Stimulated activated CD8-positive, alpha-beta memory T cell treated with anti-CD3 and anti-CD28 coated beads, Interleukin-7, amount 100 ng/mL, for 24 hours (primary cell): ENCODE measurements at places on chromosomes 1 and 21.

DNA sequence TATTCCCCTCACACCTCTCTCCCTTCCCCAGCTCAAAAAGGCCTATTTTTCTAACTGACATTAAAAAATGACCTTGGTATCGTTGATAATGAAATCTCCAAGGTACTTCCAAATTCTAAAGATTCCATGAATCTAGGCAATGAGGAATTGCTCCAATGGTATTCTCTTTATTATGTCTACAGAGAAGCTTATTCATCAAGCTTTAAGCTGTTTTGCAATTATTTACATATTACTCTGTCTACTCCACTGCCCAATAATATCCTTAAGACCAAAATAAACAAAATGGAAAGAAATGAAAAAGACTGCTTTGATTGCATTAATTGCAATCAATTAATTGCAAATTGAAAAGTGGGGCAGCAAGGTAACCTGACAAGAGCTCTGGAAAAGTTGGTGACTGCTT, 7.9 kb downstream of the PLPP3 start:
- no peak for DNase-seq

DNA sequence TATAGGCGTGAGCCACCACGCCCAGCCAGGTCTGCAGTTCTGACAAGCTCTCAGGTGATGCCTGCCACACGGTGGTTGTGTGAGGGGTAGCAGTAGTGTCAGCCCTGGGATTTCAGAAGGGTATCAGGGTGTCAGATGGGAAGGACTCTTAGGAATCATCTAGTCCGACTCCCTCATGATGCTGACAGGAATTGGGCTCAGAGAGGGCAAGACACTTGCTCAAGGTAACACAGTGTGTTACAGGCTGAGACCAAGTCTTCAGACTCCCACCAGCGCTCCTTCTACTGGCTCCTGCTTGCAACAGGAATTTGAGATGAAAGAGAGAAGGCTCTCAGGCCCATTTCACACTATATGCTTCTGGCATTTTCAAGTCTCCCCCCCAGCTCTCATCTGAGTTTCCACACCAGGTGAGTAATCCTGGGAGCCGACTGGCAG, 6.9 kb downstream of the HTR1D start:
- DNase-seq = no peak

DNA sequence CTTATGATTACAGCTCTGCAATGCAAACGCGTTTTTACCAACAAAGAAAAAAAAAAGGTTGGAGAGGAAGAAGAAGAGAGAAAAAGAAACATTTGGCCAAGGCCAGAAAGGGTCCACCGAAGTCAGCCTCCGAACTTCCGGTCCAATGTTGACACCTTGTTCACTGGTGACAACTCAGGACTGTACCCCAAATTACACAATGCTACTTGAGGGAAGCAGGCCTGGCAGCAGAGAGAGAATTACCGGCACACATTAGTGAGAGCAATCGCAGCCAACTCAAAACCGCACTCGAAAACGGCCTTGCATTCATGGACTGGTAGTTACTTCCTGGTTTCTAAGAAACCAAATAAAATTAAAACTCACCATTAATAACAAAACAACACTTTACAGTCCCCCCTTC, 652.5 kb downstream of the KIF26B start:
- no peak for DNase-seq

GRCh38 chr21:32813265-32813903, 41.8 kb upstream of the PAXBP1 start:
- no peak for DNase-seq
